HepG2 (cell line): ENCODE measurements at places on chromosomes 2 and 18. TPM values are rescaled to one million over a fixed set of nuclear protein-coding genes. Genes with fewer than 3 reads are reported as not detected.
A peak's percentile ranks its signal among the peaks of the same experiment; 100 is the strongest.

Gene DES
- total RNA-seq, result not detected in 2 replicates

Gene KIF5C
- total RNA-seq, result 0.15 TPM in 2 replicates

Gene ALPI
- total RNA-seq, result not detected in 2 replicates

Gene ACTG2
- total RNA-seq, result 0.13 and 0.14 TPM in 2 replicates

Gene TUBA3E
- not detected in 2 replicates for total RNA-seq

Gene TTN
- under 0.01 TPM in 2 replicates for total RNA-seq

Gene NTSR2
- total RNA-seq, result not detected in 2 replicates

Gene GATA6
- total RNA-seq, result 2.9 and 3.2 TPM in 2 replicates

Gene OTOS
- total RNA-seq, result not detected in 2 replicates

Gene SLC5A7
- not detected in 2 replicates for total RNA-seq

Gene CCDC68
- total RNA-seq, result 4.6 and 4.9 TPM in 2 replicates

Gene ABCB11
- total RNA-seq, result not detected in 2 replicates

DNA sequence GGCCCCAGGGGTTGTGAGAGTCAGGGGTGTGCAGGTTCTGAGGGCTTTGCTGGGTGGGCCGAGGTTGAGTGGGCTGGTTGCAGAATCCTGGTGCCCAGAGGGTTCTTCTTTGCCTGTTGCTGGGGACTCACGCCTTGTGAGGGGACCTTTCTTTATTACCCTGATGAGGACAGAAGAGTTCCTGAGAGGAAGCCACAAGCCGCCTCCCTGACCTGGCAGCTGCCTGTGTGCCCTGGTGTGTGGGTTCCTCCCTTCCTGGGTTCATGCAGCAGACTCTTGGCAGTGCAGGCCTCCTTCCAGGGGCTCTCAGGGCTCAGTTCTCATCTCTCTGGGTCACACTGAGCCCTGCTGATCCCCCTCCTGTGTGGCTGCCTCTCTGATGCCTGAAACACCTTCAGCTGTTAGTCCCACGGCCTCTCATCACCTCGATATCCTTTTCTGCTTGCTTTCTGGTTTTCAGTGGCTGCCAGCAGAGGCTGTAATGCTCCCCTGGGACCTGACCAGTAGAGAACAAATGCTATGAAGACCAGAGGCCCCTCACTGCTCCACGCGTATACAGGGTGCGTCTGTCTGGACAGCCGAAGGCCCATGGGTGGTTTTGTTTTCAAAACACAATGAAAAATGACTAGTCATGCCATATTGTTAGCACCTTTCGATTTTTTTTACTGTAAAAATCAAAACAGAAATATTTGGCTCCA lies 191.3 kb downstream of the AGAP1 start:
- no peak for DNase-seq
- no peak overlapping the region for H3K27ac ChIP-seq
- 0 out of 2 replicates have a peak, but pooled peaks cover 2% of the 10 kb centered on the region for H3K36me3 ChIP-seq

DNA sequence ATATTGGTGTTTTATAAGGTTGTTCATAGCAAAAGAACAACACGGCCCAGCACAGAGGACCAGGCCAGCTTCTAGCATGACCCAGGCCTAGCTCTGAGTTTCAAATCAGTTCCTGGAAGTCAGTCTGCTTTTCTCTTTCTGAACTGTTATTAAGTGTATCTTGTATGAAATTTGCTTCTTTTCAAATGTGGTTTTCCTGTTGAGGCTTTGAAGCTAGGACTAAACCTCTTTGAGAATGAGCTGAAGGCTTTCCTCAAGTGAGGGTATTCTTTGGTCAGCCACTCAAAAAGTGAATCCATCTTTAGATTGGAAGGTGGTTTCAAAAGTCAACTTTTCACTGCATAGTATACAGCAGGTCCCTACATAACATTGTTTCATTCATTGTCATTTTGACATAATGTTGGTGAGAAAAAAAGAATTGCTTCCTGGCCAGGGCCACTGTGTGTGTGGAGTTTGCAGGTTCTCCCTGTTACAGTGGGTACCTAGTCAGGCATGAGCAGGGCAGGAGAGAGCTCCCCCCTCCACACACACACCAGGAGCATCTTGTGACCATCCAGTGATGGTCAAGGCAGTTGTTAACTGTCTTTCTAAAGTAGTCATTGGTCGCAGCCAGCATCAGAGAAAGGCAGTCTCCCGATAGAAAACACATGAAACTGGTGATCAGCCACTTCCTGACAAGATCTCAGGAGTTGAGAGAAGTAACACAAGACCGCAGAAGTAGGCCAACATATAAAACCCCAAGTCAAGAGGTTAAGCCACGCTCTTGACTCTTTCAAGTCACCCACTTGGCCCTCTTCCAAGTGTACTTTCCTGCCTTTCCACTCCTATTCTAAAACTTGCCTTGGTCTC lies 6.7 kb upstream of the ACAA2 start:
- H3K4me1 ChIP-seq, result peaks cover 16% of the 10 kb centered on the region
- no peak overlapping the region for H3K27ac ChIP-seq

- no peaks in the 10 kb centered on the region for H3K36me3 ChIP-seq
- no peak overlapping the region for H3K27ac ChIP-seq
- H3K4me1 ChIP-seq, result no peaks in the 10 kb centered on the region
- DNase-seq, result no peak
- no peak overlapping the region for H3K4me3 ChIP-seq
These were observed 271.4 kb downstream of the TCF4 start for GRCh38 chr18:55316486-55317184.

- DNase-seq, result no peak
- peak within 1 kb of the TSS; percentile 63 for H3K4me3 ChIP-seq
- H3K27ac ChIP-seq, result no peak within 1 kb of the TSS
- H3K27me3 ChIP-seq, result peaks cover 17% of the 10 kb centered on the region
- H3K36me3 ChIP-seq, result no peaks in the 10 kb centered on the region
These were observed at the start of gene TRABD2A for GRCh38 chr2:84880645-84881521. TRABD2A (minus strand) TSS chr2:84881084; CDS start chr2:84881039, 45 bp downstream.

DNA sequence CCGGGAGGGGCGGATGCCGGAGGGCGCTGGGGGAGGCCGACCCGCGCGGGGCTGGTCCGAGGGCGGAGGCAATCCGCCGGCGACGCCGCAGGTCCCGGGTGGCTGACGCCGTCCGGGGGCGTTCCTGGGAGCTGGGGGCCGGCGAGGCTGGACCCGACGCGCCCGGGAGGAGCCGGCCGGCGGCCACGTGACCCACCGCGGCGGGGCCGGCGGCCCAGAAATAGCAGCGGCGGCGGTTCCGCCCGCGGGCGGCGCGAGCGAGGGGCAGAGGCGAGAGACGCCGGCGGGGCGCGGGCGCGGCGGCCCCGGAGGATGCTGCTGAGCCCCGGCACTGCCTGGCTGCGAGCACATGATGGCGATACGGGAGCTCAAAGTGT lies at the start of gene RAB31:
RAB31 (plus strand) TSS at position 245 of the 377 bp plus-strand sequence; CDS start at position 350, 105 bp downstream.
- no peak within 1 kb of the TSS for H3K27ac ChIP-seq
- no peak for DNase-seq
- H3K36me3 ChIP-seq, result no peaks in the 10 kb centered on the region
- H3K4me3 ChIP-seq, result peak within 1 kb of the TSS; percentile 55; the same call in 1 of the 2 replicates
- peaks cover 6% of the 10 kb centered on the region for H3K27me3 ChIP-seq
- H3K4me1 ChIP-seq, result peaks cover 6% of the 10 kb centered on the region

DNA sequence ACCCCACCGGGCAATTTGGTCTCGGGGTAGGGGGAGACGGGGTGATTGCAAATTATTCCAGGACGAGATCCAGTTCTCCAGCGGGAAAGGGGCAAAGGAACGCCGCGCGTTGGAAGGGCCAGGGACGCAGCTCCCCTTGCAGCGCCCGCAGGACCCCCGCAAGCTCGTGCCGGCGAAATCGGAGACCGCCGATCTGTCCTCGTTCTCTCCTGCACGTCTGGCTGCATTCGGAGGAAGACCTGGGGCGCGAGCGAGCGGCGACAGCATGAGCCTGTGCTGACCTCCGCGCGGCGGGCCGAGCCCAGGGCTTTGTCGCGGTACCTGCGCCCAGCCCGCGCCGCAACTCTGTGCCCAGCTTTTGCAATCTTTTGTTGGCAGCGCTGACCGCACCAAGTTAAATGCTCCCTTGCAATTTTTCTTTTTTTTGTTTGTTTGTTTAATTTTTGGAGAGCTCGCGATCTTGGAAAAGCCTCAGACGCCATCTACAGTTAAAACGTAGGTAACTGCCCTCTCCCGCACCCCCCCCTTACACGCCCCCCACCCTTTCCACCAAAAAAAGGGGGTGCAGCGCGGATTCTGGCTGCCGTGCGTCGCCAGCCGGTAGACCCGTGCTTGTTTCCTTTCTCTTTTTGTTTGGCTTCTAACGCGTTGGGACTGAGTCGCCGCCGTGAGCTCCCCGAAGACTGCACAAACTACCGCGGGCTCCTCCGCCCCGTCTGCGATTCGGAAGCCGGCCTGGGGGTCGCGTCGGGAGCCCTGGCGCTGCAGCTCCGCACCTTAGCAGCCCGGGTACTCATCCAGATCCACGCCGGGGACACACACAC lies 667 bp downstream of the TRIB2 start:
- no peak for DNase-seq
- H3K4me3 ChIP-seq, result peak overlapping the region; percentile 67
- no peak overlapping the region for H3K27ac ChIP-seq
- H3K27me3 ChIP-seq, result peaks cover 45% of the 10 kb centered on the region

GRCh38 chr2:14761118-14761517 lies 128.6 kb downstream of the LRATD1 start:
- H3K27me3 ChIP-seq, result peaks cover 21% of the 10 kb centered on the region; the same call in 2 of the 3 replicates
- no peak overlapping the region for H3K27ac ChIP-seq

GRCh38 chr2:146129231-146129630 lies 1609.3 kb upstream of the ZEB2 start:
- H3K27me3 ChIP-seq, result no peaks in the 10 kb centered on the region
- no peak overlapping the region for H3K27ac ChIP-seq
- H3K4me1 ChIP-seq, result peaks cover 6% of the 10 kb centered on the region; the same call in 1 of the 2 replicates
- no peak overlapping the region for H3K4me3 ChIP-seq
- no peak for DNase-seq

DNA sequence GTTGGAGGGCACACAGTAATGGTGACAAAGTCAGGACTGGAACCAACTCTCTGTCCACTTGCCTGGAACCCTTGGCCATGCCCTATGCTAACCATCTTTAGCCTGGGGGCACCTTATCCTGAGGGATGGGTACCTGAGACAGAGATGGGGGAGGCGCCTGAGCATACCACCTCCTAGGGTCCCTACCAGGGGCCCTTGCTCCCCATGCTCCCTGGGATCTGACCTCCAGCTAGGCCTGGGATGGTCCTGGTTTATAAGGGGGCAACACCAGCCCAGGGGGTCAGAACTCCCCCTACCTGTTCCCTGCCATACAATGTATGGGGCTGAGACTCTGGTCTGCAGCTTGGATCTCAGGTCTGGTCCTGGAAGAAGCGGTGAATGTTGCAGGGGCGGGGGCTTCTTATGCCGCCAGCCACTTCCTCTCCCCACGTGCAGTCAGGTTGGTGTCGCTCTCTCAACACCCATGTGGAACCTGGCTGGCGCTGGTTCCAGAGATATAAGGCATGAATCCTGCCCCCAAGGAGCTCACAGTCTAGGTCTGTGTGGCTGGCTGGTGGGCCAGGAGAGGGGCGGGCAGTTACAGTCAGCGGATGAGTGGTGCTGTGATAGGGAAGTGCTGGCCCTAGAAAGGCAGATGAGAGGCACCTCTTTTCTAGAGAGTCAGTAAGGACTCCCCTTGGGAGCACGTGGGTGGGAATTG lies 3.8 kb upstream of the TOGARAM2 start:
- peaks cover 5% of the 10 kb centered on the region; the same call in 1 of the 2 replicates for H3K4me1 ChIP-seq
- DNase-seq, result no peak
- no peak overlapping the region for H3K27ac ChIP-seq
- no peaks in the 10 kb centered on the region for H3K36me3 ChIP-seq
- peaks cover 4% of the 10 kb centered on the region; the same call in 1 of the 2 replicates for H3K27me3 ChIP-seq

GRCh38 chr2:233922471-233922870 lies 5.3 kb downstream of the TRPM8 start:
- no peak for DNase-seq
- H3K4me3 ChIP-seq, result no peak overlapping the region
- peaks cover 33% of the 10 kb centered on the region for H3K27me3 ChIP-seq
- H3K27ac ChIP-seq, result no peak overlapping the region

DNA sequence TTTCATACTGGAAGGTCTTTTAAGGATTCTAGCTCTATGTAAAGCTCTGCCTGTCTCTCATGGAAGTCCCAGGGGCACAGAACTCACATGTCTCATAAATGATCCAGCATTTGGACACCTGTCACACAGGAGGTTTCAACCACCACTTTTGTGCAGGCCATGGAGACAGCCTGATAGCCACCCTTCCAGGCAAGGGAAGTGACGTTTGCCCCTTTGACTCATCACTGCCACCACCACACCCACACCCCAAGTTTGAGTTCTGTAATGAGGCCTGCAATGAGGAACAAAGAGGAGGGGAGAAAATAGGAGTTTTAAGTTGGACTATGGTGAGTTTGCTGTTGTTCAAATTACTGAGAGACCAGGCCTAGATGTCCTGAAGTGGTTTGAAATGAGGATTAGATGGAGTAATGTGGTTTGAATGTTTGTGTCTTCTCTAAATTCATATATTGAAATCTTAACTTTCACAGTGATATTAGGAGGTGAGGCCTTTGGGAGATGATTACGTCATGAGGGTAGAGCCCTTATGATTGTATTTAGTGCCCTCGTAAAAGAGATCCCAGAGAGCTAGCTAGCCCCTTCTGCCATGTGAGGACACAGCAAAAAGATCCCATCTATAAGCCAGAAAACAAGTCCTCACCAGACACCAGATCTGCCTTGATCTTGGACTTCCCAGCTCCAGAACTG lies 175.3 kb upstream of the EPHA4 start:
- DNase-seq, result no peak
- H3K27me3 ChIP-seq, result no peaks in the 10 kb centered on the region
- no peaks in the 10 kb centered on the region for H3K4me1 ChIP-seq

DNA sequence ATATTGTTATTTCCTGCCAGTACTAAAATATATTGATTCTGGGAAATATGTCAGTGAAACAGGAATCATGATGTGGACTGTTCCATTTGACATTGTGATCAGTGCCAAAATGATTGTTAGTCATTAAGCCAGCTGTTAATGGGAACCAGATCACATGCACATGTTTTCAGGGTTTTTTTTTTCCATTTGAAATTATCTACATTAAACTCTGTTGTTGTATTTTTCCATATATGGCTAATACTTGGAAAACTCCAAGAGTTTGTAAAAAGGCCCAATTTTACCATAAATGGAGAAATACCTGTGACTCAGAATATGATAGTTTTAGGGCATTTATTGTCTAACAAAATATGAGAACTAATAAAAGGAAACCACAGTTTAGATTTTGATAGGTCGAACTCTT lies 13.4 kb downstream of the ITGAV start:
- H3K4me3 ChIP-seq, result no peak overlapping the region
- H3K27ac ChIP-seq, result no peak overlapping the region
- peaks cover 20% of the 10 kb centered on the region for H3K36me3 ChIP-seq
- no peak for DNase-seq
- H3K27me3 ChIP-seq, result no peaks in the 10 kb centered on the region

- H3K4me1 ChIP-seq, result no peaks in the 10 kb centered on the region
- H3K27me3 ChIP-seq, result no peaks in the 10 kb centered on the region
- no peaks in the 10 kb centered on the region for H3K36me3 ChIP-seq
- no peak overlapping the region for H3K27ac ChIP-seq
These were observed 1237.3 kb upstream of the FAM98A start for GRCh38 chr2:34836361-34836760.
